ENCODE measurements at places on chromosomes 7 and 10.
A peak's percentile ranks its signal among the peaks of the same experiment; 100 is the strongest.

DNA sequence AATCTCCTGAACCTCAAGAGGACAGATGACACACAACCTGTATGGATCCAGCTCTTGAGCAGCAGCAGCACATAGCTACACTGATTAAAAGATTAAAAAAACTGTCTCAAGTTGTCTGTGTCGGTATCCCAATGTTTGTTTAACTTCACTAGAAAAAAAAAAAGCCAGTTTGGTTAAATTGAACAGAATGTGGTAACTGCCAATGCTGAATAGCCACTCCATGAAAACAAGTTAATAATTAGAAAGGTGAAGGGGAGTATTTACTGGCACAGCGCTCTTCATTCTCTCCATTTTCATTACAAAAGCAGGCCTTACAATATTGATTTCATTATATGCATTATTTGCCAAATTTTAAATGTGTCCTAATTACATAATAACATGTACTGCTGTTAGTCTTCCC lies 47.6 kb downstream of the GDI2 start:
- no peak for DNase-seq

- no peak for DNase-seq
Observed at GRCh38 chr7:28071570-28071969, 109.0 kb downstream of the JAZF1 start.

DNA sequence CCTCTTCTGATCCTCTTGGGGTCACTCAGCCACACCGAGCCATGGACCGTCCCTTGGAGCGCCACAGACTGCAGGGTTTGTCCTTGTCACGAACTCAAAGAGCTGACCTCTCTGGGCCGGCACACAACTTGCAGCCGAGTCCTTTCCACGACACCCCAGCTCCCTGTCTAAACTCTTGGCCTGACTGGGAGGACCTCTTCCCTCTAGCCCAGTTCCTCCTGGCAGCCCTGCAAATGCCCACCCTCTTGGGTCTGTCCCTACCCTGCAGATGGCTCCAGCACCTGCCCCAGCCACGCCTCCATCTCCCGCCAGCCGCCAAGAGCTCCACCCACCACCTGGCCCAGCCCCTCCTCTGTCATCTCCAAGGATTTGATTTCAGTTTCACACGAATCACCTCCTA lies 339.2 kb downstream of the DNAJB6 start:
- DNase-seq, result no peak

DNA sequence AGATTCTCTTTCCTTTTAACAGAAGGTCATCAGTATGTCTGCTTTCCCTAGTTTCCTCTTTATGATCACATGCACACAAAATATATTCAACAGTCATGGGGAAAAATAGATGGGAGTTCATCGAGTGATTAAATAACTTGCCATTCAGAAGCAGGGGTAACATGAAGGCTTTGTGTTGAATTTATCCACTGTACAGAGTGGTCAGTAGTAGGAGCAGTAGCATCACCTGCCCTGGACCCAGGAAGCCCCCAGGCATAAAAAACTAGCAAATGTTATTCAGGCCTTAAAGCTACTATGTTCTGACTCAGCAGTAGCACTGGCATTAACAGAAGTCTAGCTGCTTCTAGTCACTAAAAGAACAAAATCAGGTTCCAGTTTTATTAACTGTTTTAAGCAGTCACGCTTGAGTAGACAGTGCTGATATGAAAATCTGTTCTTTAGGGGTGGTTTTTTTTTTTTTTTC lies 31.4 kb upstream of the FAM133B start:
- no peak for DNase-seq

DNA sequence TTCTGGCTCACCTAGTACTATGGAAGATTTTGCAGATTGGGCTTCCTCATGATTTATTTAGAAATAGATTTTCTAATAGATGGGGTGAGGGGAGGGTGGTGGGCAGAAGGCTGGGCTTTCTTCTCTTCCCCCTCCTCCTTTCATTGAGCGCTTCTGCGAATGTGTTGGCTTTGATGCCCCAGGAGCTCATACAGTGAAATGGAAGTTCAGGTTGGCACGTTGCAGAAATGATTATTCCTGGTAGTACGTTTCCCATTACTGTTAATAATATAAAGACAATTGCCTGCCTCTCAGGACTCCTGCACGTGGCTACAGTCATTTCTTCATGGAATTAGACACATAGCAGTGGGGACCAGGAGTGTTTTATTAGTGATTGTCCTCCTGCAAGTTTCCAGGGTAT lies 39.8 kb downstream of the TCF7L2 start:
- DNase-seq, result no peak

DNA sequence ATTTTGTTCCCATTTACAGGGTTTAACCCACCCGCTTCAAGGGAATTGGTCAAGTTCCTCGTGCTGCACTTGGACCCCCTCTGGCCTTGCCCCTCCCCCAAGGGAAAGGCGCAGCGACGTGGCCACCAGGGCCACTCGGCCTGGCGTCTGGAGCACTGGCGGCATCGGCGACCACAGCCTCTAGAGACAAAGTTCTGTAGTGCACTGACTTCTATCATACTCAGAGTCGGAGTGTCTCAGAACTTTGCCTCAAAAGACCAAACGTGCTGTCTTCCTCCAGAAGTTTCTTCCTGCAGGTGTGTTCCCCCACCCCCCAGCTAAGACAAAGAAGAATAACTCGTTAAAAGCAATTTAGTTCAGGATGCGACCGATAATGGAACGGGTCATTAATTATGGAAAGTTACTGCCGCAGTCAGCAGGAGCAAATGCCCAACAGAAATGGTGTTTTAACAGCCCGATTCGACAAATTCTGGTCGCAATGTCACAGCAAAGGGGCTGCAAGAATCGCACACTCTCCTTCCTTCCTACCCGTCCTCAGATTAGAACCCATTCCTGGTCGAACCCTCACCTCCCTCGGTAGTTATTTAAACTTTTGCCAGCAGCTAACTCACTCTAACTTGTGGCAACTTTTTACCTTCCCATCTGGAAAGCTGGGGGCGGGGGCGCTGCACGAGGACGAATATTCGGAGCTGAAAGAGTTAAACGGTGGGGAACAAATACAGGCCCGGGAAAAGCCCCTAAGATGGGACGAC lies 202.1 kb upstream of the NFE2L3 start:
- DNase-seq, result no peak

- no peak for DNase-seq
Observed at GRCh38 chr7:106986450-106986977, 58.0 kb upstream of the PRKAR2B start.

DNA sequence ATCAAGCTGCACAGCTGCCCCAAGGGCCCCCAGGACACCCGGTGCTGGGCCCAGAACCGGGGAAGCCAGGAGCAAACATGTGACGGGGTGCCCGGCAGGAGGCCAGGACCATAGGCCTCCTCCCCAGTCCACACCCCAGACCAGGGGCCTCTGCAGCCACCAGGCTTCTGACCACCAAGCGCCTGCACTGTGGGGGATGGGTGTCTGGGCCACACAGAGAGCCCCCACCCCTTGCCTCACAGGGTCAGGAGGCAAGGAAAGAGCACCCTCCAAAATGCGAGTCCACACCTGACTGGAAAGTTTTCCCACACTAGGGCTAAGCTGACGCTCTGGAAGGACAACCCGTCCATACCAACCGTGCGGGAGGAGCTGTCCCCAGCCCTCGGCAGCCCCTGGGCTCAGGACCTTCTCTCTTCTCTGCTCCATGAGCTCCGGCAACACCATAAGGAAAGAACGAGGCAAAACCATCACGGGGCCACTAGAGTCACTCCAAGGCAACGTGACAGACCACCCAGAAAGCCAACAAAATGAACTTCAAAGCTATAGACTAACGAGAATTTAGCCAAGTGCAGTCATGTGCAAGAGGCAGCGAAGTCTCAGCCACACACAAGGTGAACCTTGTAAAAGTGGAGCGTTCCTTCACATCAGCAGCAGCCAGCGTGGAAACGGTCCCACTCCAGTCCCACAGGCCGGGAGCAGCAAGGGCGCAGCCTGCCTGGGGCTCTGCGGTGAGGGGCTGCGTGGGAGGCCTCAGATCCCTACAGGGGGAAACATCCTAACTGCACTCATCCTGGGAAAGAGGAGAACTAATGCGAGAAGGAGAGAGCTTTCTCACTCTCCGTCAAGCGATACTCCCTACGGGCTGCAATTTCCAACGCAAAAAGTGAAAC lies 5.1 kb downstream of the STK32C start:
- no peak for DNase-seq

DNA sequence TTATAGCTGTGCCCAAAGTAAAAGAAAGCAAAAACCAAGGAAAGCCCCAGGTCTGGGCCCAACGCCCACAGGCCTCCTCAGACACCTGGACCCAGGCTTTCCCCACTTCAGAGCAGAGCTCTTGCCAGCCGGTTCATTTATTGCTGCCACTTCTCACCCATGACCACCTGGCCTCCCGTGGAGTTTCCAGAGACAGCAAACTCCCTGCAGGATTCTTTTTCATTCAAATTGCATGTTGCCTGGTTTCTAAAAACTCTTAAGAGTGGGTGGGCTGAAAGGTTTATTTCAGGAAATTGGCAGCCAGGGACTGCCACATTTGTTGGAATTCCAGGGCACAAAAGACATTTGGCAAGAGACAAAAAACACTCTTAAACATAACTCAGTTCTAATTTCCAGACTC lies 4.7 kb downstream of the VOPP1 start:
- DNase-seq, result no peak

GRCh38 chr7:115662120-115662519 lies 368.4 kb downstream of the TFEC start:
- DNase-seq, result no peak

DNA sequence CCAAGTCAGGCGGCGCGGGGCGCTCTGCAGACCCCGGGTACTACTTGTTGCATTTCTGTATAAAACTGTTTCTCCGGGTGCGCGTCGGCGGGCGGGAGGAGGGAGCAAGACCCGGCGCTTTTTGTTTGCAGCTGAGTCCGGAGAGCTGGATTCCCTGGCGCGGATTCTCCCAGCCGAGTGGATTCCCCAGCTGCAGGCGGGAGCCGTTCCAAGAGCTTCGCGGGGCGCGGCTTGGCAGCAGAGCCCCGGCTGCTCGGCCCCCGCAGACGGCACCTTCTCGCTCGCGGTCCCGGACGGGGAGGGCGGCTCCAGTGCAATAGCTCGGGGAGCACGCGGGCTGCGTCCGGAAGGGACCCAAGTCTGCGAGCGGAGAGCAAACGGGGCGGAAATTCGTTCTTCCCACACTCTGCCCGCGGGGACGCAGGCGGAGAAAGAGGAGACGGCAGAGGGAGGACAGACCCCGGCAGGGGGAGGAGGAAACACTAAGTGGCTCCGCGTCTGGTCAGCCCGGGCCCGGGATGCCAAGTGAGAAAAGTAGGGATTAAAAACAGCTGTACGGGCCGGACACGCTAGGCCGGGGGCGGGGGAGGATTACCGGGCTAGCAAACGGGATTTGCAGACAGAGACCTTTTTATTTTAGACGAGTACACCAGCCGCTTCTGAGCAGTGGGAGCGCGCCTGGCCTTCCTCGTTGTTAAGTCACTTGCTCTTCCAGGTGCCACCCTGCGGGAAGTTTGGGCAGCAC lies at the start of gene TRIL:
Gene TRIL (minus strand): TSS at position 96 of the 745 bp plus-strand sequence. CDS start 284 bp downstream, outside the sequence.
- peak; percentile 86 for DNase-seq

GRCh38 chr7:111080495-111081105 lies 10.3 kb upstream of the LRRN3 start:
- no peak for DNase-seq

DNA sequence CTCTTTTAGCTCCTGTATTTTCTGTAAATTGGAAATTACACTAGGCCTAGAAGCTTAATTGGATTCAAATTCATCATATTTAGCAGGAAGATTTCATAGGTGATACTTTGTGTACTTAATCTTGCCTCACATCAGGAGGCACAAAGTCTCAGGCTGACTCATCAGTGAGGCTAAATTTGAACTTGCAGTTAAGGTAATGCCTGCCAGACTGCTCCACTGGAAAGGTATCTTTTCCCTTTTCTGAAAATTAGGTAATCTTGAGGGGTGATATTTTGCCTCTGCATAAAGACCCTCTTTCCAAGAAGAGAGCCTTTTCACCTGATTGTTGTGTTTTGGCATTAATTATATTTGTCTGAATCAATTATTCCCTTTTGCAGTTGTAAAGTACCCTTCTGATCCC lies 14.6 kb downstream of the PPIA start:
- DNase-seq, result peak; percentile 29

DNA sequence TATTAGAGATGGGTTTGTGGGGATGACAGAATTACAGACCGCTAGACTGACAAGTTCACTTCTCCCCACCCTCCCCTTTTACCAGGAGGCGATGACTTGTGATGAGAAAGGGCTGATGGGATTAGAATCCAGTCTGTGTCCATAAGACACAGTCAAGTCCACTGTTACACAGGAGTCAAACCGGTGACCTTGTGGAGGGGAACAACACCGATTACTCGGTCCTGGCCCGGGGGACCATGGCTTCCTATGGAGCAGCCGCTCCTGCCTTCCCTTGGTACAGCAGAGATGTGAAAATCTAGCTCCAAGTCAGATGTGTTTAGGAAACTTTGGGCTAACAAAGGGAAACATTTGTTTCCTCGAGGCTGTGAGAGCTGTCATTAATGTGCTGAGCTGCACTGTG lies 105.5 kb downstream of the ACTR3B start:
- DNase-seq, result no peak

GRCh38 chr10:93573051-93573909 lies 6.8 kb downstream of the FFAR4 start:
- no peak for DNase-seq

DNA sequence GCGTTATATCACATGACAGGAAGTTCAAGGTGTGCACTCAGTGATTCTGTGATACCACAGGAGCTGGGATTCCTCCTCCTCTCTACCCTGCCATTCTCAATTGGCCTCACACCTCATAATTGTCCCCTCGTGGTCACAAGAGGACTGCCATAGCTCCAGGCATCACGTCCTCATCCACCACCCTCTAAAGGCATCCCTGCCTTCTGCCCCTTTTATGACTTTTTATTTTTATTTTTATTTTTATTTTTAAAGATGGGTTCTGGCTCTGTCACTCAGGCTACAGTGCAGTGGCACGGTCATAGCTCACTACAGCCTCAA lies 47.0 kb downstream of the PDGFA start:
- no peak for DNase-seq

- no peak for DNase-seq
Observed at GRCh38 chr7:37920305-37920848, at the start of gene EPDR1. TSS of gene EPDR1 (plus strand) at chr7:37920640. CDS start at chr7:37920940, 300 bp downstream.

GRCh38 chr7:31014826-31015225 lies 37.3 kb upstream of the ADCYAP1R1 start:
- DNase-seq, result no peak

- DNase-seq, result peak; percentile 47
Observed at GRCh38 chr7:48389977-48390376, 218.7 kb downstream of the ABCA13 start.

GRCh38 chr7:106476751-106477150 lies 184.2 kb downstream of the CCDC71L start:
- DNase-seq, result no peak
